Neuronal stem cell (in vitro differentiated cells): ENCODE measurements at places on chromosomes 11 and 22.
A peak's percentile ranks its signal among the peaks of the same experiment; 100 is the strongest.

- no peak for DNase-seq
Measured at GRCh38 chr11:10087186-10087922, 206.7 kb downstream of the SBF2 start.

- DNase-seq = no peak
Measured at GRCh38 chr11:104183593-104183992, 19.6 kb upstream of the PDGFD start.

DNA sequence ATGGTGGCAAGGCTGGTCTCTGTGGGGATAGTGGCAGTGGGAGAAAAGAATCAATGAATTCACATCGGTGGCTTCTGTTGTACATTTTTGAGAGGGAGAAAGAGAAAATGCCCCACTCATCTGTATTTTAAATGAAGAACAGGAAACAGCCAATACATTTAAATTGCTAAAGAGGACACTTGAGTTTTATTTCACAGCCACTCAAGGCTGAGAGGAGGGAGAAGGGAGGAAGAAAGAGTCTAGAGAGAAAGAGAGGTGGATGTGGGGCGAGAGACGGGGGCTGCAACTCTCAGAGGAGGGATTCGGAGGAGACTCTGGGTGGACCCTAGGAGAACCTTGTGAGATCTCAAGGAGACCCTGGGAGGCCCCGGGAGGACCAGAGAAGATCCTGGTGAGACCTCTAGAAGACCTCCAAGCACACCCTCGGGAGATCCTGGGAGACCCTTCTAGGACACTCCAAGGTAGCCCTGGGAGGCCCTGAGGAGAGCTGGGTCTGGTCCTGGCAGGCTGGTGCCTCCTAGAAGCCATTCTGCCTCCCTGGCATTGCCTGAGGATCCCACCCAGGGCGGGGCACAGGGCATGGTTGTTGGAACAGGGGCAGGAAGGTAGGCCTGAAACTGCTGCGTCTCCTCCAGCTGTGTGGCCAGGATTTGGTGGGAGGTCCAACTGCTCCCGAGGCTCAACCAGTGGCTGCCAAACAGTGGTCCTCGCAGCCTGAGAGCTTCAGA is 91.0 kb upstream of the SHISAL1 start:
- DNase-seq = no peak

- DNase-seq = no peak
Measured at GRCh38 chr11:128246364-128246801, 341.0 kb downstream of the ETS1 start.

GRCh38 chr22:23583836-23584235 is 3.7 kb upstream of the IGLL1 start:
- no peak for DNase-seq

- DNase-seq = peak; percentile 6
Measured at GRCh38 chr11:44243086-44243485, 66.9 kb downstream of the ALX4 start.

DNA sequence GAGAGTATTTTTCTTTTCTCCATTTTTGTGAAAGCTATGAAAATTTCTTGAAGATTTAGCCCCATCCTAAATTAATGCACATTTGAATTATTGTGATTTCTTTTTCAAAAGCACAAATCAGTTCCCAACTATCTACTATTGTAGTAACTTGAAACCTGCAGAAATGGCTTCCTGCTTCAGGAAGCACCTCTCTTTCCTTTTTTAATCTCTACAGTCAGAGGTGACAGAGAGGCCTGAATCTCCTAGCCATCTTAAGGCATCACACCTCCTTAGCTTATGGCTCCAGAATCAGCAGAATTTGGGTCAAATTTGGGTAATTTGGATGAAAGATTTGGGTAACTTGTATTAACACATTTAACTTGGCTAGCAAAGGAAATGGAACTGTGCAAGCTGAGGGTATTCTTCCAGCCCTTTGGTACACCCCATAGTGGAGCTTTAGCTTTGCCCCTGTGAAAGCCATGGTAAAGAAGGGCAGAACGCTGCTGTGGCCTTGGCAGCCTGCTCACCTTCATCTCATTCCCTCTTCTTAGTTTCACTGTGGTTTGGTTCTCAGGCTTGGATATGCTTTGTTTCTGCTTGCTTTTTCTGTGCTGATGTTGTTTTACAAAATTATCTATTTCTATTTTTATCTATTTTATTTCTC is 16.2 kb downstream of the TBCEL start:
- no peak for DNase-seq

DNA sequence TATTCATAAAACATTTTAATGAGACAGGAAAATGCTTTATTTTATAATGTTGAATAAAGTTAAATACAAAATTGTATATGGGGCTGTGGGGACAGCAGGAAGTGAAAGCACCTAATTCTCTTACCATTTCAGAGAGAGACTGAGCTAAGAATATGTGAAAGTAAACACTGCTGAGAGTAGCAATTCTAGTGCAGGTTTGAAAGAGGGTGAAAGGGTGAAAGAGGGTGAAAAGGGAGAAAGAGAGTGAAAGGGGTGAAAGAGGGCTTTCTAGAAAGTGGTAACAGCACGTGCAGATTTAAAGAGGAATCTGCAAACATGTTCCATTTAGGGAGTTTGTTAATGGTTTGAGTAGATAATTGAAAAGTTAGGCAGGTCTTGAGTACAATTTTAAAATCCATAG is 652.0 kb upstream of the CCDC90B start:
- no peak for DNase-seq

GRCh38 chr11:66106786-66107599 is 36.9 kb downstream of the PACS1 start:
- DNase-seq = no peak

GRCh38 chr11:8564526-8564925 is 29.5 kb downstream of the STK33 start:
- DNase-seq = no peak

GRCh38 chr11:7019500-7020182 is 505 bp downstream of the ZNF214 start:
- no peak for DNase-seq

DNA sequence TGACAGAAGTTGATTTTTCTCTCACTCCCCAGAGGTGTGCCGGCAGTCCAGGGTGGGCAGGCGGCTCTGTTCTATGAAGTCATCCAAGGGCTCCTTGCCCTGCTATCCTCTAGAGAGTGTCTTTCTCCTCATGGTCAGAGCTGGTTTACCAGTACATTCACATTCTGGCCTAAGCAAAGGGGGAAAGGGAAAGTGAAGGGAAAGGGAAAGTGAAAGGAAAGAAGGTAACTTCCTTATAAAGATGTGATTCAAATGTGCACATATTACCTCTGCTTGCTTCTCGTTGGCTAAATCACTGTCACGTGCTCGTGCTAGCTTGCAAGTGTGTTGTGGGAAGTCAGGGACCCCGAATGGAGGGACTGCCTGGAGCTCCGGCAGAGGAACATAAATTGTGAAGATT is 2.9 kb upstream of the HTATIP2 start:
- no peak for DNase-seq

- no peak for DNase-seq
Measured at GRCh38 chr11:17767914-17768313, 33.3 kb downstream of the KCNC1 start.

DNA sequence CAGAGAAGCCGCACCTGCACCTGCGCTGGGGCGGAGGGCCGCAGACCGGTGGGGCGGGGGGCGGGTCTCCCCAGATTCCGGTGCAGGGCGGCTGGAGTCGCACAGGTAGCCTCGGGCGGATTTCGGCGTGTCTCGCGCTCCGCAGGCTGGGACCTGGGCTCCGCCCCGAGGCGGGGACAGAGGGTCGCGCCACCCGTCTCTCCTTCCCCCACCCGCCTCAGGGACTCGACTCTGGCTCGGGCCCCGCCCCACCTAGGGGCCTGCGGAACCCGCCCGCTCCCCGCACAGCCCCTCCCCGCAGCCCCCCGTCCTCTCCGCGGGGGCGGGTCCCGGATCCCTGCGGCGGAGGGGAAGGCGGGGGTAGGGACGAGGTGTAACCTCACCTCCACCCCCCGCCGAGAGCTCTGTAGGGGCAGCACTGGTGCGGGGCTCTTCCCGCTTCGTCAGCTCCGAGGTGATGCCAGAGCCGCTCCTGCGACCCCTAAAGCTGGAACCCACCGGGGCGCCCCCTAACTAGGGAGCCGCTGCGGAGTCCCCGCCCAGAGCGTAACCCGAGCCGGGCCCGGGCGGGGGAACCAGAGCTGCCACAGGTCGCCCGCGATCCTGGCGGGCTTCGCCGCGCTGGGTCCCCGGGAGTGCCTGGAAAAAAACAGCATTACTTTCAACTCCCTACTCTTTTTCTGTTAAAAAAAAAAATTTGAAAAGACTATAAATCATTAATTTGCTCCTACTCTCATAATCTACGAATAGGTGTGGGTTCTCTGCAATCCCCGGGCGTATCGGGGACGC is at the start of gene SLC29A2:
SLC29A2 (minus strand) TSS at position 134 of the 789 bp plus-strand sequence. CDS start 169 bp downstream, outside the sequence.
- peak; percentile 90 for DNase-seq

DNA sequence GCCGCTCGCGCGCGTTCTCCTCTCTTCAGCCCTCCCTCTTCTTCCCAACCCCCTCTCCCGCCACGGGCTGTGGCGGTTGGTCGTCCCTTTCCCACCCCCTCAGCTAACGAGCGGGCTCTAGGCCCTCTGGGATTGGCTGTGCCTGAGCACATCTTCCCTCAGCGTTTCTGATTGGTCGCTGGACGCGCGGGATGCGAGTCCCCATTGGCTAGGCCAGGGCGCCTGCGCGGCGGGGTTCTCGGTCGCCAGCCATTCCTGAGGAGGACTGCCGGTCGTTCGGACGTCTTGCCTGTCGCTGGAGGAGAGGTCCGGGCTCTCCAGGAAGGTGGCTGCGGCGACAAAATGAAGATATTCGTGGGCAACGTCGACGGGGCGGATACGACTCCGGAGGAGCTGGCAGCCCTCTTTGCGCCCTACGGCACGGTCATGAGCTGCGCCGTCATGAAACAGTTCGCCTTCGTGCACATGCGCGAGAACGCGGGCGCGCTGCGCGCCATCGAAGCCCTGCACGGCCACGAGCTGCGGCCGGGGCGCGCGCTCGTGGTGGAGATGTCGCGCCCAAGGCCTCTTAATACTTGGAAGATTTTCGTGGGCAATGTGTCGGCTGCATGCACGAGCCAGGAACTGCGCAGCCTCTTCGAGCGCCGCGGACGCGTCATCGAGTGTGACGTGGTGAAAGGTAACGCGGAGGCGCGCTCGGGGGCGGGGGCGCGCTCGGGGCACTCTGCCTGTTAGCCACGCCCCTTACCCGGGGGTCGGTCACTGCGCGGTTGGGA is at the start of gene RBM14:
RBM14 (plus strand) TSS at position 252 of the 776 bp plus-strand sequence; CDS start at position 343, 91 bp downstream.
- DNase-seq = peak; percentile 99

DNA sequence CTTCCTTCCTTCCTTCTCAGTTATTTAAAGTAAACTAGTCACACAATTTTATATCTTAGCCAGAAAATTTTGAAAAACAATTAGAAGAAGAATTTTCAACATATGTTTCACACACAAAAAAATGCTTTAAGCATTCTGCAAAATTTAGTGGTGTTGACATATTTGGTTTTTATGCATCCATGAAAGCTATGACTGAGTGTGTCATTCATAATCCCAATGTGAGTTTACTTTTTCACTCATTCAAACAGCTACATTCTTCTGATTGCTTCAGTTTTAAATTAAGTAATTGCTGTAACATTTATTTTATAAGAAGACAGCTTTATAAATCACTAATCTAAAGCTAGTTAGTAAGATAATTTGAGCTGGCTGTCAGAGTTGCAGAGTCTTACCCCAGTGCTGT is 453.5 kb downstream of the LRRC4C start:
- DNase-seq = no peak

DNA sequence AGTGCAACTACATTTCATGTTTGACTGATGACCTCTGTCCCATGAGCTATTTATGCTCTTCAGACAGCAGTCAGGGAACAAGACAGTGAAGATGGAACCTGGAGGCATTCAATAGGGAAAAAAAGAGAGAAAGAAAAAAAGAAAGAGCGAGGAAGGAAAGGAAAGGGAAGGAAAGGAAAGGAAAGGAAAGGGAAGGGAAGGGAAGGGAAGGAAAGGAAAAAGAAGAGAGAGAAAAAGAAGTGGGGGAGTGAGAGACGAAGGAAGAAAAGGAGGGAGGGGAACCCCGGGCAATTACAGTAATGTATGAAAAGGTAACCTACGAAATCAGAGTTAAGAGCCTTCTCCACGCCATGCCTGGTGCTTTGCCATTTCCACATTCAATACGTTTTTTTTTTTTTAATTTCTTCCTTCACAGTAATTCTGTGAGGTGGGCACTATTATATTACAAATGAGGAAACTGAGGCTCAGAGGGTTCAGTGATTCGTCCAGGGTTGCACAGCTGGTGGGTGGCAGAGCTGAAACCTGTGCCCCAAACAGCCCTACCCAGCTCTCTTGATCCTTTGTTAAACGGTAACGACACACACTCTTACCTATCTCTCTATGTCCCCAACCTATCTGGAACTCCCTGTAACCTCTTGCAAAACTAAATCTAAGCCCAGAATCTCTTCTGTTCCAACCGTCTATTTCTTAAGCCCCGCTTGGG is 39.3 kb downstream of the ETS1 start:
- no peak for DNase-seq

GRCh38 chr11:94307101-94307791 is 2.9 kb downstream of the IZUMO1R start:
- no peak for DNase-seq

DNA sequence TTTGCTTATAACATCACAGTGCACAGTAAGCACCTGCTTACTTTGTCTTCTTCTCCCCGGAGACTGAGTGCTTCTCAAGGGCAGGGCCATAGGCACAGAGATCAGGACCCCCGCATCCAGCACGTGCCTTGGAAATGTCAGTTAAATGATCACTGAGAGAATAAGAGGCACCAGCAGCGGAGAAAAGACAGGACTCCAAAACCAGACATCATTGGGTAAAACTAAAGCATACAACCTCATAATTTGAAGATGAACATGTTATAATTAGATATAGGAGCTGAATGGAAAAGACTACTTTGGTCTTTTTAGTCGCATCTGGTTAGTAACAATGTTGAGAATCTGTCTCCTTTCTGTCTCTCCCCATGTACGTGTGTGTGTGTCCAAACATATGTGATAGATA is 1279.9 kb downstream of the LRRC4C start:
- no peak for DNase-seq

- DNase-seq = no peak
Measured at GRCh38 chr11:8863838-8864237, 47.2 kb upstream of the AKIP1 start.
